ENCODE measurements at places on chromosomes 5 and 9.

DNA sequence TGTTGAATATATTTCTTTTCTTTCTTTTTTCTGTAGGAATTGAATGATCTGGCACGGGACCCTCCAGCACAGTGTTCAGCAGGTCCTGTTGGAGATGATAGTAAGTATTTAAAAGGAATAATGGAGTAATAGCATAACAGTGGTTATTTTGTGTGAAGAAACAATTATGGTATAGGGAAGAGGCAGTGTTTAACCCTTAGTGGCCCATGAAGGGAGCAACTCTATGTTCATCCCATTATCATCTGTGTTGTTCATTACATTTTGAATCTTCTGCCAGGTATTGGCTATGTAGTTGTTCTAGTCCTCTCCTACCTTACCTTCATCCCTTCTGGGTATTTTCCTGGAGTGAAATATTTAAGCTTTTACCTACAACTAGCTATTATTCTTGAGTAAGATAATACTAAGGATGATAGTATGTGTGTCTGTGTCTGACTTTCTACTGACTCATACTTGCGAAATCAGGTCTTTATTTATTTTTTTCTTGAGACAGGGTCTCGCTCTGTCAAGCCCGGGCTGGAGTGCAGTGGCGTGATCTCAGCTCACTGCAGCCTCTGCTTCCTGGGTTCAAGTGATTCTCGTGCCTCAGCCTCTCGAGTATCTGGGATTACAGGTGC lies 39.3 kb downstream of the UBE2D2 start:
- DNase-seq, result no peak

GRCh38 chr5:132971483-132972435 lies 8.3 kb upstream of the AFF4 start:
- DNase-seq, result no peak

DNA sequence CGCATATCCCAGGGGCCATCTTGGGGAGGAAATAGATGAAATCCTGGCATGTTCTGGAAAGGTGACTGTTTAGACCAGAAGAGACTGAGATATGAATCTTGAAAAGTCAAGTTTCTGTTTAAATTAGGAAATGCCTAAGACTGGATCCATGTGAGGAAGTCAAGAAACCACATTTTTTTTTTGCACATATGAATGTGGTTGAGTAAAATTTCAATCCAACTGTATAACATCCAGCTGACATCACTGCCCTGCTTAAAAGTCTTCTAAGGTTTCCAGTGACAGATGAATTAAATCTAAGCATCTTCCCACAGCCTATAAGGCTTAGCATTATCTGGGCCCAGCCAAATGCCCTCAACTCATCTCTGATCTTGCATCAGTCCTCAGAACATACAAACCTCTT lies 47.7 kb upstream of the TCERG1 start:
- DNase-seq, result no peak

- no peak for DNase-seq
These were observed 35.2 kb downstream of the PCA3 start for GRCh38 chr9:76799473-76799872.

DNA sequence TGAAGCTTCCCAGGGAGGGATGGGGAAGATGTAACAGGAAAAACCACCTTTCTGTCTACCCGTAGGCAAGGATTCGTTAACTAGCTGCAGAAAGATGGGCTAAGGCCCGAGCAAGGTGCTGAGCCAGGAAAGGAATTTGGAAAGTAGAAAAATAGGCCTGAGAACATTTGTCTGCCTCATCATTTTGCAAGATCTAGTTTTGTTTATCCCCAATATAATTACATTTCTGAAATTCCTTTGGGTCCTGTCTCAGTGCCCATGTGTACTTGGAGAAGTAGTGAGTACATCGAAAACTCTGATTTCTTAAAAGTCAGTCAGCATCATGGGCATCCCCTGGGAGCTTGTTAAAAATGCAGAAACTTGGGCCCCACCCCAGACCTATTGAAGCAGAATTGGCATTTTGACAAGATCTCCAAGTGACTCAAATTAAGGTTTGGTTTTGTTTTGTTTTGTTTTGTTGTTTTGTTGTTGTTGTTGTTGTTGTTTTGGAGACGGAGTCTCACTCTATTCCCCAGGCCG lies 52.1 kb upstream of the CEMIP2 start:
- no peak for DNase-seq

- no peak for DNase-seq
These were observed 84.9 kb downstream of the TEK start for GRCh38 chr9:27193886-27194285.

DNA sequence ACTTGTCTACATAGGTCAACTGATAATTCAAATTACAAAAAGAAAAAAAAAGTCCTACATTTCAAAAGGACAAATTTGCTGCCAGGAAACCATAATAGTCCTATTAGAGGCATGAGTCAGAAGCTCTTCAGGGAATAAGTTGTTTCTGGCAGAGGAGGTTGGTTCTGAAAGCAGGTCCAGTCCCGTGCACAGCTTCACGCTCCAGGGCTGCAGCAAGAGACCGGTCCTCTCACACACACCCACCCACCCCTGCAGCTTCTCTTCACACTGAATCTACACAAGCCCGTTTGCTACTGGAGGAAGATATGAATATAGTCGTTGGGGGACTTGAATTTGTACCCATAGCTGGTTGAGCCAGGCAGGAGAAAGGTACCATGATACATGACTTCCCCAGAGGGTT lies 36.9 kb upstream of the SLC1A3 start:
- no peak for DNase-seq

- DNase-seq, result no peak
These were observed 2.7 kb downstream of the PTGDS start for GRCh38 chr9:136979769-136980587.

DNA sequence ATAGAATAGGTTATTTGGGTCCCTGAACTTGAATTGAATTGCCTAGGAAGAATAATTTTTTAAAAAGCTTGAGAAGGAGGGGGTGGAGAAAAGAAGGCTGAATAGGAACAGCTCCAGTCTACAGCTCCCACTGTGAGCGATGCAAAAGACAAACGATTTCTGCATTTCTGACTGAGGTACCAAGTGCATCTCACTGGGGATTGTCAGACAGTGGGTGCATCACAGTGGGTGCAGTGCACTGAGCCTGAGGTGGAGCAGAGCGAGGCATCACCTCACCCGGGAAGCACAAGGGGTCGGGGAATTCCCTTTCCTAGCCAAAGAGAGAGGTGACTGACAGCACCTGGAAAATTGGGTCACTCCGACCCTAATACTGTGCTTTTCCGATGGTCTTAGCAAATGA lies 782.2 kb upstream of the RGMB start:
- DNase-seq, result no peak

- DNase-seq, result no peak
These were observed 221.5 kb downstream of the PAX5 start for GRCh38 chr9:36812556-36812955.

DNA sequence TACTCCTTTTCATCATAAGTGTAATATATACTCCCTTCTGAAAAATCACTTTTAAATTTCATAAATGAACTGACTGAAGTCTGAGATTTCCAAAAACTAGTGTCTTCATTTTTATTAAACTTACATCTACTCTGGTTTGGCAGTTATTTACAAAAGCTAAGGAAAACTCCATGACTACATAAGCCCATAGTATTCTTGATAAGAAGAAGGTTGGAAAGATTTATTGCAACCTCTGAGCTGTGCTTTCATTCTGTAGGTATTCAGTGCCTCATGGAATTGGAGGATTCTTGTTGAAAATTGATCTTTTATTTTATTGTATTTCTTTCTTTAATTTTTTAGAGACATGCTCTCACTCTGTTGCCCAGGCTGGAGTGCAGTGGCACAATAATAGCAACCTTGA lies 41.7 kb downstream of the GNAQ start:
- DNase-seq, result no peak

DNA sequence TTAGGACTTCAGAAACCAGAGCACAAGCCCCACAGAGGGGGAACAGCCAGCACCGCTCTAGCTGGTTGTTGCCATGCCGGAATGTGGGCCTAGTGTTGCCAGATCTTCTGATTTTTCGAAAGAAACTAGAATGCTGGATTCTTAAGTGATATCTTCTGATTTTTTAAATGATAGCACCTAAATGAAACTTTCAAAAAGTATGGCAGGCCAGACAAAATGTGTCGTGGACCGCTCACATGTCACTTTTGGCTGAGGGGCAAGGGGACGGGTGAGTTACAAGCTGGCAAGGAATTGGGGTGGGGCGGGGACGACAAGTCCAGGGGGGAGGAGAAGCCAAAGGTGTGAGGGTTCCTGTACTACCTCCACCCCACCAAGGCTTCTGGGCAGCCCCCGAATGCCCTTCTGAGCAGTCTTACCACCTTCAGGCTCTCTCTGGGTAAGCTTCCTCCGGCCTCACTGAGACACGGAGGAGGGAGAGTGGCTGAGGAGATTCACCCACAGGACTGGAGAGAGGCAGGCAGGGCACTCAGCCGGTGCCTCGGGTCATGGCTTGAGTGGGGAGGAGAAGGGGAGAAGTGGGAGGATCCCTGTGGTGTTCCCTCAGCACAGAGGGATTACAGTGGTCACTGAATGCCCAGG lies 10.3 kb downstream of the B4GALT7 start:
- DNase-seq, result no peak

DNA sequence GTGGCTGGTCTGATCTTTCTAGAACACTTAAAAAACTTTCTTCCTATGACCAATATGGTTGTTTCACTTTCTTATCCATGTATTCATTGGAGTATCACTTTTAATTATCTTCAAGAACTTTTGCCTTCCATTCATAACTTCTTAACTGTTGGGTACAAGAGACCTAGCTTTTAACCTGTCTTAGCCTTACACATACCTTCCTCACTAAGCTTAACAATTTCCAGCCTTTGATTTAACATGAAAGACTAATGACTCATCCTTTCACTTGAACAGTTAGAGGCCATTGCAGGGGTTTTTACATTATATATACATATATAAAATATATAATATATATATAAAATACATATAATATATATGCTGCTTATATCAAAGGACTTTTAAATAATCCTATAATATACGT lies 57.9 kb downstream of the ABHD17B start:
- no peak for DNase-seq

- DNase-seq, result no peak
These were observed 599.7 kb downstream of the CAAP1 start for GRCh38 chr9:26292943-26293342.

DNA sequence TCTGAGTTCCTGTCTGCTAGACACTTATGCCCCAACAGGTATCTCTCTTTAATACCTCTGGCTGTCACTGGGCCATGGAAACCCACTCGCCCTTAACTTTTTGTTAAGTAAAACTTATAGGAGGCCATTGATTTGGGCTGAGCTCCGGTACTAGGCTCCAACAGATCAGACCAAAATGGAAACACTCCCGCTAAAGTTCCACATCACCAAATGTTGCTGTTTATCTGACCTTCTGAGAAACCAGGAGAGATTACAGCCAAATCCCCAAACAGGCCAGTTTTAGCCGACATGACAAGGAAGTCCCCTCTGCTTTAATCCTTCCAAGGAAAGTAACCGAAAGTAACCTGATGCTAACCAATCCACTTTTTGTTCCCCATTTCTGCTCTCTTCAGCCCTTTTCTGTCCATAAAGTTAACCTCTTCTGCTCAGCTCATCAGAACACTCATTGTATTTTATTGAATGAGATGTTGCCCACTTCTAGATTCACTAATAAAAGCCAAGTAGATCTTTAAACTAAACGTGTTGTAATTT lies 115.2 kb upstream of the LHFPL2 start:
- no peak for DNase-seq

DNA sequence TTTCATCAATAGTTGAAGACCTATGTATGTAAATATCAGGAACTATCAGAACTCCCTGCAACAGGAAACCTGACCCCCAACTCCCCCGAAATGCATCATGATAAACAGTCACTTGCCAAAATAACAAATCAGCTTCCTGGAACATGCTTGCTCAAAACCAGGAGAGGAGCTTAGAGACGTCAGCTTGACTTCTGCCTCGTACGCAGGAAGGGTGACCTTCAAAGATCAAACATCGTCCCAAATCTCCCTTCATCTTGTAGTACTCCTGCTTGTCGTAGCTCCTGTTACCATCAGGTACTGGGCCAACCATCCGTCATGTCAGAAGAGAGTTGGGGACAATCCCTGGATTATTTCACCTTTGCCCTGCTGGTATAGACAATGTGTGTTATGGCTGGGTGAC lies 396.1 kb downstream of the GADD45G start:
- no peak for DNase-seq

DNA sequence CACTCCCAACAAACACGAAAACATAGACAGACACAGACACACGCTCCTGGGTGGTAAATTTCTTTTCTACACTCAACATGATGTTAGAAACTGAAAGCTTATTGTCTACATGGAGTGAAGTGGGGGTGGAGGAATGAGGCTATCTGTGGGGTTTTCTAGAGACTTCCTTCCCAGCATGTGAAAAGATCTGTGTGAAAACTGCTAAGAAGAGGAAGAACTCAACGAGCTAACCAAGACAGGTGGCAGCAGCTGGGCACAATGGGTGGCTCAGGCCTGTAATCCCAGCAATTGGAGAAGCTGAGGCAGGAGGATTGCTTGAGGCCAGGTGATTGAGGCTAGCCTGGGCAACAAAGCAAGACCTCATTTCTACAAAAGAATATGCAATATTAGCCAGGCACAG lies 7.6 kb downstream of the FYB1 start:
- no peak for DNase-seq

DNA sequence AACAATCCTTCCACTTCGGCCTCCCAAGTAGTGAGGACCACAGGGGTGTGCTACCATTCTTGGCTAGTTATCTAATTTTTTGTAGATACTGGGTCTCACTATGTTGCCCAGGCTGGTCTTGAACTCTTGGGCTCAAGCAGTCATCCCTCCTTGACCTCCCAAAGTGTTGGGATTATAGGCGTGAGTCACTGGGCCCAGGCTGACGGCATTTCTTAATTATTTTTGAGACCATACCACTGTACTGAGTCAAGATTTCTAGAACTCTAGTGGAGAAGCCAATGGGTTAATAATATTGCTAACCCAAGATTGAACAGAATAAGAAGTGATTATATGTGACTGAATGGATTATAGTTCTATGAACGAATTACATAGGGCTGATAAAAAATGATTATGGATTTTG lies 66.7 kb downstream of the TARS1 start:
- no peak for DNase-seq

DNA sequence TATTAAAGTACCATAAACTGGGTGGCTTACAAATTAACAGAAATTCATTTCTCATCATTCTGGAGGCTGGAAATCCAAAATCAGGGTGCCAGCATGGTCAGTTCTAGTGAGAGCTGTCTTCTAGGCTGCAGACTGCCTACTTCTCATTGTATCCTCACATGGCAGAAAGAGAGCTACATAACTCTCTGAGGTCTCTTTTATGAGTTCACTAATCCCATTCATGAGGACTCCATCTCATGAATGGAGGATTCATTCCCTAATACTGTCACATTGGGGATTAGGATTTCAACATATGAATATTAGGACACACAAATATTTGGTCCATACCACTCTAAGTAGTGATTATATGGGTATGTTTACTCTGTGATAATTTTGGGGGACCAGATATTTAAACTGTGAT lies 84.0 kb downstream of the ERP44 start:
- no peak for DNase-seq

- DNase-seq, result no peak
These were observed at the start of gene LTC4S for GRCh38 chr5:179793468-179794139. LTC4S (plus strand) TSS chr5:179793986; CDS start chr5:179794081, 95 bp downstream.

DNA sequence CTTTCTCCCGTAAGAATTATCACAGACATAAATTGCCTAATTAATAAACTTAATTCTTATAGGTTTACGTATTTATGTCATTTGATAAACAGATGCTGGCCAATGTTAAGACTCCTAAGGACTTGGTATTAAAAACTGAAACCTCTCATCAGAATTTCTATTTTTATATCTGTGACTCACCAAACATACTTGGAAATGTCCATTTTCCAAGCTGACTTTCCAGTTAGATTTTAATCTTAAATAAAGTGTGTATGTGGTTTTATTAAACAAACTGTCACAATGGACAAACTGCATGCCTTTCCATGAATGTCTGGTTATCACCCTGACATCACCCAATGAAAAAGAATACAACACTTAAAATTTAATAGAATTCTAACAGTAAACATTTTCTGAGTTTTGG lies 12.6 kb upstream of the COL23A1 start:
- no peak for DNase-seq

Measured in brain (organoid and tissue), 16 donors.